Stimulated activated CD8-positive, alpha-beta memory T cell treated with anti-CD3 and anti-CD28 coated beads, Interleukin-15, amount 100 ng/mL, for 24 hours (primary cell): ENCODE measurements at places on chromosomes 7 and 10.

DNA sequence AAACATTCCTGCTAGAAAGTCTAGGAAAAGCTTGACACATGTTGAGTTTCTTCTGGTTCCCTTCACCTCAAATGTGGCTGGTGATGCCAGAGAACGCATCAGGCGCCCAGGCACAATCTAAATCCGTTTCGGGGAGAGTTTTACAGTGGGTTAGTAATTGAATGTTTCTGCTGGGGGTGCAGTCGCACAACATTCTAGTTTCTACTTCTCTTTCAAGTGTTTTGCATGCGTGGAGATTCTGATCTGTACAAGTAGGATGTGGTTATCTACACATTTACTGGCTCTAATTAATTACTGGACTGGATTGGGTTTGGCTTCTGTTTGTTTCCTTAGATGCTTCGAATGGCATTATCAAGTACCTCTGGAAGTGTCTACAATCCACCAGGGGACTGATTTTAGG, 173.8 kb downstream of the TMEM26 start:
- DNase-seq = no peak

DNA sequence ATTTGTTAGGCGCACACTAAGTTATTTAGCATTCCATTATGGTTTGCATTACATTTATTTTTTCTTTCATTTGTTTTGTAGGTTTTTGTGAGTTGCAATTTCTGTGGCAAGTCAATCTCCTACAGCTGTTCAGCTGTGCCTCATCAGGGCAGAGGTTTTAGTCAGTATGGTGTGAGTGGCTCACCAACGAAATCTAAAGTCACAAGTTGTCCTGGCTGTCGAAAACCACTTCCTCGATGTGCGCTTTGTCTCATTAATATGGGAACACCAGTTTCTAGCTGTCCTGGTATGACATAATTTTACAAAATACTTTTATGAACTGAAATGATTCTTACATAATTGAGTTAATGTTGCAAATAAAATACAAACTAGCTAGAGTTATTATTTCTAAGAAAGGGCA, 29.5 kb downstream of the MIOS start:
- no peak for DNase-seq

DNA sequence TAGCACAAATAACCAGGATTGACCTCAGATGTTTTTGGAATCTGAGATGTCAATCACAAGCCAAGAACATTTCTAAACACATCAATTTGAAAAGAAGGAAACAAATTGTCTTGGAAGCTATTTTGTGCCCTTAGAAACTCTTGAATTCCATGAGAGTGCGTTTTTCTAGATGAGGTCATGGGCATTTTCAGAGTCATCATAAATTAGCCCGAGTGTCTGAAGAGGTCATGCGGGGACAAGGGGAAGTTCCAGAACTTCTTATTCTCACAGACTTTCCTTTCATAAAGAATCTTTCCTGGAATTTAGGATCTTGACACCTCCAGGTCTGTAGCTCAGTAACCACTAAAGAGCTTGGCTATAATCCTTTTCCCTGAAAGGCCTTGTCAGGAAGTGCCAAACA, 28.2 kb downstream of the IL2RA start:
- DNase-seq = no peak

DNA sequence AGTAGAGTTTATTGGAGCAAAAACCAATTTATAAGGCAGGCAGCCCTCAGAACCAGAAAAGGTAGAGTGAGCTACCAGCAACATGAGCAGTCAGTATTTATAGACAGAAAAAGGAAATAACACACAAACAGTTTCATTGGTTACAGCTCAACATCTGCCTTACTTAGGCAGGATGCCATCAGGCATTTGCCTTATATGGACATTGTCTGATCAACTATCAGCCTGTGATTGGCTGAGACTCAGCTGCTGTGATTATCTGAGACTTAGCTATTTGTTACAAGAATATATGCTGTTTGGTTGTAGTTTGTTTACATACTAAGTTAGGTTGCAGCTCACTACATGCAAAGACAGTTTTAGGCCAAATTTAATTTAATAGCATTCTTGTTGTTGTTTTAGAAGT, 60.4 kb upstream of the CDK1 start:
- no peak for DNase-seq

GRCh38 chr7:98234429-98235147, 17.4 kb downstream of the TECPR1 start:
- no peak for DNase-seq

DNA sequence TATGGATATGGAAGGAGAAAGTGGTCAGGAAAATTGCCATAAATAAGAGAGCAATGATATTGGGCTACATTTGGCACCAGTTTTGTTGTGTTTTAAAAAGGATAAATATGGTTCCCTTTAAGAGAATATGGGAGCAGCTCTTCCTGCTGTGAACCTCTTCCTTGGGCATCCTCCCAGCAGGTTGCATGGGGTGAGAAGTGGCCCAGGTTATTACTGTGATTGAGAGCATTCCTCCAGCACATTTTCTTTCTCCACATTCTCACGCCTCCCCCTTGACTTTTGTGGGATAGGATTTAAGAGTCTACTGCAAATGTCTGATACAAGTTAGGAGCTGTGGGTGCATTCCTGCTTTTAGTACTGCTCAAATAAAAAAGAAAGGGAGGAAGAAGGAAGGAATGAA, 214.8 kb downstream of the POU6F2 start:
- no peak for DNase-seq

- DNase-seq = no peak
Measured at GRCh38 chr10:114285961-114286441, 46.9 kb downstream of the VWA2 start.
